Activated CD4-positive, alpha-beta T cell treated with anti-CD3 and anti-CD28 coated beads for 36 hours (primary cell): ENCODE measurements at places on chromosomes 2 and 18. TPM values are rescaled to one million over a fixed set of nuclear protein-coding genes. Genes with fewer than 3 reads are reported as not detected.

DNA sequence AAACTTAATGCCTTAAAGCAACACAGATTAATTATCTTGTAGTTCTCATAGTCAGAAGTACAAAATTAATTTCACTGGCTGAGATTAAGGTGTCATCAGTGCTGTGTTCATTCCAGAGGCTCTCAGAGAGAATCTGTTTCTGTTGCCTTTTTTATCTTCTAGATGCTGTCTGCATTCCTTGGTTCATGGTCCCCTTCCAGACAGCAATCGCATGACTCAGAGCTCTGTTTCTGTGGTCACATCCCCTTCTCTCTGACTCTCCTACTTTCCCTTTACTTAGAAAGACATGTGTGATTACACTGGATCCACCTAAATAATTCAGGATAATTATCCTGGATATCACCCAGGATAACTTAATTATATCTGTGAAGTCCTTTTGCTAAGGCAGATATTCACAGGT, 148.6 kb downstream of the MAIP1 start:
- H3K27me3 ChIP-seq: peaks cover 8% of the 10 kb centered on the region
- no peak overlapping the region for H3K4me3 ChIP-seq
- H3K36me3 ChIP-seq: no peaks in the 10 kb centered on the region
- no peaks in the 10 kb centered on the region for H3K4me1 ChIP-seq

The HMSD gene
- 26.7 TPM for total RNA-seq

The SERPINB11 gene
- total RNA-seq: not detected

- no peaks in the 10 kb centered on the region for H3K36me3 ChIP-seq
- no peak for DNase-seq
- no peak overlapping the region for H3K27ac ChIP-seq
- peaks cover 17% of the 10 kb centered on the region for H3K27me3 ChIP-seq
Measured at GRCh38 chr18:78965260-78965659, 14.4 kb upstream of the SALL3 start.

DNA sequence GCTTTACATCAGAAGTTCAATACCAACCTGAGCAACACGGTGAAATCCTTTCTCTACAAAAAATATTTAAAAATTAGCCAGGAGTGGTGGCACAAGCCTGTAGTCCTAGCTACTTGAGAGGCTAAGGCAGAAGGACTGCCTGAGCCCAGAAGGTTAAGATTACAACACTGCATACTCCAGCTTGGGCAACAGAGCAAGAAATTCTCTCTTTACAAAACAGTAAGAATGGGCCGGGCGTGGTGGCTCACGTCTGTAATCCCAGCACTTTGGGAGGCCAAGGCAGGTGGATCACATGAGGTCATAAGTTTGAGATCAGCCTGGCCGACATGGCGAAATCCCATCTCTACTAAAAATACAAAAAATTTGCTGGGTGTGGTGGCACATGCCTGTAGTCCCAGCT, 113.2 kb downstream of the USP34 start:
- H3K4me1 ChIP-seq: peaks cover 37% of the 10 kb centered on the region
- H3K27ac ChIP-seq: no peak overlapping the region
- no peaks in the 10 kb centered on the region for H3K27me3 ChIP-seq
- H3K4me3 ChIP-seq: no peak overlapping the region

DNA sequence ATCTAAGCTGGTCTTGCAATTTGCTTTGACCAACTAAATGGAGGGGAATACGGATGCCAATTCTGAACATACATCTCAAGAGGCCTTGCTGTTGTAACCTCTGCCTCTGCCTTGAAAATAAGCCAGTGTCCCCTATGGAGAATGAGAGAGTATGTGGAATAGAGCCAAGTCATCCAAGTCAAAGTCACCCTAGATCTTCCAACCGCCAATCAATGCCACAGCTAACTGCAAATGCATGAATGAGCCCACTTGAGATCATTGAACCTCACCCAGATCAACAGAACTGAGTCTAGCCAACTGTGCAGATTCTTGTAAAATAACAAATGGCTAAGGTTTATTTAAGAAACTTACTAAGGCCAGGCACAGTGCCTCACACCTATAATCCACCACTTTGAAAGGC, 139.8 kb upstream of the TANK start:
- H3K4me3 ChIP-seq: no peak overlapping the region
- H3K27ac ChIP-seq: no peak overlapping the region
- no peaks in the 10 kb centered on the region for H3K36me3 ChIP-seq
- H3K27me3 ChIP-seq: peaks cover 3% of the 10 kb centered on the region

DNA sequence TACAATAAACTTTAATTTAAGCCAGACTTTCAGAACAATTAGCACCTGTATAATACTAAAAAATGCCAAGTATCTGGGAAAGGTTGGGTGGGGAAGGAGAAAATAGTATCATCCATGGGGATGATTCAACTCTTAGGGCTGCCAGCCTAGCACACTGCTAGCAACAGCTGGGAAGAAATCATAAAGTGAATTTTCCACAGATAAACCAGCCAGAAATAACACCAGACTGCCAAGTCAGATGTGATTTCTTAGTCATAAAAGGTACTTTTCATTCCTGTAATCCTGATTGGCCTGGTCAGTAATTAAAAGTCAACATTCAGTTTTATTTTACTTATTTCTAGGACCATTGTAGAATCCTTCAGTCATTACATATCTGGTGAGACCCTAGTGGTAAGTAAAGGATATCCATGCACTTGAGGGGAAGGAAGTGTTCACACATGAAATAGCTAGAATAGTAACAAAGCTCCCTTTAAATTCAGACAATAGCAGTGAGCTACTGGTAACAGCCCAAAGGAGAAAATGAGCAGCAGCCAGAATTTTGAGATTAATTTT, 59.4 kb downstream of the LIMS1 start:
- peaks cover 58% of the 10 kb centered on the region for H3K4me1 ChIP-seq
- H3K27ac ChIP-seq: peak overlapping the region; percentile 10
- H3K36me3 ChIP-seq: no peaks in the 10 kb centered on the region

DNA sequence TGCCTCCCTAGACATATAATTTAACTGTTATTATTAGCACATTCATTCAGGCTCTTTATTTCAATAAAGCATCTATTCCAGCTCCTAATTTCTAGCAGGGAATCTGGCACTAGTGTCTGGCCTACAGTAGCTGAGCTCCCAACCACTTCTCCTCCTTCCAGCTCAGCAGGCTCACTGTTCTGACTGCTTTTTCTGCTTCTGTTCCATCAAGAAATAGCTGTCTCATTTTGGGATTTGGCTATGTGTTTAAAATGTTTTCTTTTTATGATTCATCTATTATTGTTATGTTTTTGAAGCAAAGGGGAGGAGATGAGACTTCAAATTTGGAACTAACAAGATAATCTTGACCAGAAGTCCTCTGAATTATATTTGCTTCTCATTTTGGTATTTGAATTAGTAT, 172.7 kb upstream of the SMAD7 start:
- no peaks in the 10 kb centered on the region for H3K4me1 ChIP-seq
- no peak for DNase-seq
- no peaks in the 10 kb centered on the region for H3K27me3 ChIP-seq
- H3K27ac ChIP-seq: no peak overlapping the region
- peaks cover 6% of the 10 kb centered on the region for H3K36me3 ChIP-seq
- H3K4me3 ChIP-seq: no peak overlapping the region

The FOXI3 gene
- total RNA-seq: not detected

The ARHGAP28 gene
- total RNA-seq: not detected

- H3K4me1 ChIP-seq: no peaks in the 10 kb centered on the region
- H3K4me3 ChIP-seq: no peak overlapping the region
- peaks cover 8% of the 10 kb centered on the region for H3K27me3 ChIP-seq
- DNase-seq: no peak
- no peak overlapping the region for H3K27ac ChIP-seq
Measured at GRCh38 chr18:22711192-22711685, 221.9 kb upstream of the RBBP8 start.

DNA sequence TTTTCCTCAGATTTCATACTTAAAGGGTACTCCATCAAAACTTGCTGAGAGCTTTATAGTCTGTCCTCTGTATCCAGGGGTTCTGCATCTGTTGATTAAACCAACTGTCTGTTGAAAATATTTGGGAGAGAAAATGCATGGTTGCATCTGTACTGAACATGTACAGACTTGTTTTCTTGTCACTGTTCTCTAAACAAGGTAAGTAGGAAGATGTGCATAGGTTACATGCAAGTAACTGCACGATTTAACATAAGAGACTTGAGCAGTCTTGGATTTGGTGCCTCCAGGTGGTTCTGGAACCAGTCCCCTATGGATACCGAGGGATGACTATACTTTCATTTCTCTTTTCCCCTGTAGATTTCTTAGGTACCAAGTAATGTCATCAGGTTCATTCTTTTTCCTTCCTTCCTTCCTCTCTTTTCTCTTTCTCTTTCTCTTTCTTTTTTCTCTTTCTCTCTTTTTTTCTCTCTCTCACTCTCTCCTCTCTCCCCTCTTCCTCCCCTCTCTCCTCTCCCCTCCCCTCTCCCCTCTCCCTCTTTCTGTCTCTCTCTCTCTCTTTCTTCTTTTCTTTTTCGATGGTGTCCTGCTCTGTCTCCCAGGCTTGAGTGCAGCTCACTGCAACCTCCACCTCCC, 23.2 kb downstream of the ADNP2 start:
- H3K4me1 ChIP-seq: peaks cover 27% of the 10 kb centered on the region
- no peak overlapping the region for H3K4me3 ChIP-seq
- H3K27me3 ChIP-seq: no peaks in the 10 kb centered on the region
- H3K36me3 ChIP-seq: peaks cover 58% of the 10 kb centered on the region
- no peak for DNase-seq

DNA sequence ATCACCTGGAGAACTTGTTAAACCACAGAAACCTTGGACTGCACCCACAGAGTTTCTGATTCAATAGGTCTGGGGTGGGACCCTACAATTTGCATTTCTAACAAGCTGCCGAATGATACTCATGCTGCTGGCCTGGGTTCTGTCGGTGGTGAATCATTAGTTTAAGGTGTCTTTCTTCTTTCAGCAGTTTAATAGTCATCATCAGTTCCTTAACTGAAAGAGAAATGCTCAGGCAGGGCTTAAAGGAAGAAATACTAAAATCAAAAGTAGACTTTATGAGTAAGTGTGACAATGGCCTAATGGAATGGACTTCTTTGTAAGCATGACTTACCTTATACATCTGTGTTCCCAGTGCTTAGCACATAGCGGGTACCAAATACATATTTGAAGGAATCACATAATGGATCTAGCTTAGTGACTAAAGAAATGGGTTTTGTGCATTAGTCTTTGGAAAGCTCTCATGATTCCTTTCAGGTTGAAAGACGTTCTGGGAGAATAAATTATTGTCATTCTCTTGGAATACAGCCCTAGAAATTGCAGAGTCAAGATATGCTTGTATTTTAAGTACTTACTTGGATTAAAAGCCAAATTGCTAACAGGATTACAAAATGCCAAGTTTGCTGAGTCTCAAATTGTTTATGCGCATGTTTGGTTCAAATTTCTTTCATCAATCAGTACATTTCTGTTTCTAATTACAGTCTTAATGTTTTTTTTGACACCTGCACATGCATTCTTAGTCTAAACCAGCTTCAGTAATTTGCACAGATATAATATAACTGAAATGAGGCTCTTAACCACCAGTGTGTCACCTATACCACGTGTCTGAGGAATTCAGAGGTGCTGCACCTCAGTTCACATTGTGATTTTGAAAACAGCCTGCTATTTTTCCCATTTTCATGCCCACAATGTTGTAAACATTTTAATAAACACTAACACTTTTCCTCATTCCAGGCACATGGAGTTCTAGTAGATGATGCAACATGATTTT, 220.3 kb upstream of the NRP2 start:
- H3K27me3 ChIP-seq: peaks cover 7% of the 10 kb centered on the region
- H3K27ac ChIP-seq: no peak overlapping the region
- H3K36me3 ChIP-seq: no peaks in the 10 kb centered on the region
- no peak overlapping the region for H3K4me3 ChIP-seq

DNA sequence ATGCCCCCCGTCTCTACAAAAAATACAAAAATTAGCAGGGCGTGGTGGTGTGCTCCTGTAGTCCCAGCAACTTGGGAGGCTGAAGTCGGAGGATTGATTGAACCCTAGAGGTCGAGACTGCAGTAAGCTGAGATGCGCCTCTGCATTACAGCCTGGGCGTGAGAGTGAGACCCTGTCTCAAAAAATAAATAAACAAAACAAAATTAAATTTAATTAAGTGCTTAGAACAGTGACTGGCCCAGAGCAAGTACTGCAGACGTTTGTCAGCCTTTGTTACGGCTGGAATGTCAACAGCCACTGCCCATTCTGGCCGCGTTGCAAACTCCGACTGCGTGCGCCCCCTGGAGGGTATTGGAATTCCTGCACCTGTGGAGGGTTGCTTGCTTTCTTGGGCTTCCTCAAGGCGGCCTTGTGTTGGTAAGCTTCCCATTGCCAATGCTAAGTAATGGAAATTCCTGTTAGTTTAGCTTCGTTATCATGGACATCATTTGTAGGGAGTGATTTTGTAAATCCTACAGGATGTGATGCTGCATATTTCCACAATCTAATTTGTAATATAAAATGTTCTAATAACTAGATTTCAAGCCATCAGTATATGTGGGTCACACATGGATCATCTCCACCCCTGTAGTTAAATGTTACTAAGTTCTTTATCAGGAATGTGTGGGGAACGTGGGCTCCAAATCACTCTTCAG, 15.9 kb upstream of the ATP6V1B1 start:
- H3K4me1 ChIP-seq: no peaks in the 10 kb centered on the region
- no peaks in the 10 kb centered on the region for H3K36me3 ChIP-seq
- peak; percentile 86 for DNase-seq
- peaks cover 14% of the 10 kb centered on the region for H3K27me3 ChIP-seq
- no peak overlapping the region for H3K4me3 ChIP-seq
- H3K27ac ChIP-seq: no peak overlapping the region

- H3K4me1 ChIP-seq: peaks cover 20% of the 10 kb centered on the region
- DNase-seq: no peak
- no peak overlapping the region for H3K4me3 ChIP-seq
Measured at GRCh38 chr2:208285853-208286252, 19.8 kb downstream of the PIKFYVE start.

DNA sequence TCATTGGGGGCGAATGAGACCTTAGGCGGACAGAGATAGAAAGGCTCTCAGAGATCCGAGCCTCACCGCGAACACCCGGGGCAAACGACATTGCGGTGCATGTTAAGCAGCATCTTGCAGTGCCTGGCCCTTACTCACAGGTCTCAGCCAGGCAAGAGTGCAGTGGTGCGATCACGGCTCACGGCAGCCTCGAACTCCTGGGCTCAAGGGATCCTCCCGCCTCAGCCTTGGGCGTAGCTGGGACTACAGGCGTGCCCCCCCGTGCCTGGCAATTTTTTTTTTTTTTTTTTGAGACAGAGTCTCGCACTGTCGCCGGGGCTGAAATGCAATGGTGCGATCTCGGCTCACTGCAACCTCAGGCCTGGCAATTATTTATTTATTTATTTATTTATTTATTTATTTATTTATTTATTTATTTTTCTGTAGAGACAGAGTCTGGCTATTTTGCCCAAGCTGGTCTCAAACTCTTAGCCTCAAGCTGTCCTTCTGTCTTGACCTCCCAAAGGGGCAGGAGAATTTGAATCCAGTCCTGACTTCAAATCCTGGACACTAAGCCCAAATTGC, 1.3 kb downstream of the LAMA3 start:
- H3K27ac ChIP-seq: no peak overlapping the region
- H3K4me1 ChIP-seq: peaks cover 5% of the 10 kb centered on the region
- peaks cover 32% of the 10 kb centered on the region for H3K27me3 ChIP-seq
- no peaks in the 10 kb centered on the region for H3K36me3 ChIP-seq

- no peak overlapping the region for H3K4me3 ChIP-seq
- H3K27ac ChIP-seq: no peak overlapping the region
- no peaks in the 10 kb centered on the region for H3K36me3 ChIP-seq
Measured at GRCh38 chr18:50447952-50448351, 73.1 kb downstream of the SKA1 start.
